ENCODE measurements at places on chromosomes 7 and 10.
A peak's percentile ranks its signal among the peaks of the same experiment; 100 is the strongest.

DNA sequence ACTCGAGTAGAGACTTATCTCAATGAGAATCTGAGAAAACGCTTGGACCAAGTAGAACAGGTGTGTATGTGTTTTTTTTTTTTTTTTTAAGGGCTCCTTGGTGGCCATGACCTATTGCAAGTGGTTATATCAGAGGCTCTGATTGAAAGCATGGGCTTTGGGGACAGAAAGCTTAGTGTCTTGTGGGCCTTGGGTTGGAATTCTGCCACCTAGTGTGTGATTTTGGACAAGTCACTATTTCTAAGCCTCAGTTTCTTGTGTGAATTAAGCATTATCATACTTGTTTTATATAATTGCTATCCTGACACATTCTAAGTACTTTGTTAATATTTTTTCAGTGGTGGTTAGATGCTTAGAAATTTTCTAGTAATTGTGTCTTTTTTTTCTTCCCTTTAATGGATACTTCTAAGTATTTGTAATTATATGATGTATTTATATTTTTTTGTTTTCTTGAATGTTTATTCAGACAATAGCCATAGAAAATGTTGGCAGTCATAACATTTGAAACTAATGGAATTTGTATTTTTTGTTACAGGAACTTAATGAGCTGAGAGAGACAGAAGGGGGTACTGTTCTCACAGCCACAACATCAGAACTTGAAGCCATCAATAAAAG, 33.1 kb downstream of the SMC3 start:
- peak; percentile 25 for DNase-seq

DNA sequence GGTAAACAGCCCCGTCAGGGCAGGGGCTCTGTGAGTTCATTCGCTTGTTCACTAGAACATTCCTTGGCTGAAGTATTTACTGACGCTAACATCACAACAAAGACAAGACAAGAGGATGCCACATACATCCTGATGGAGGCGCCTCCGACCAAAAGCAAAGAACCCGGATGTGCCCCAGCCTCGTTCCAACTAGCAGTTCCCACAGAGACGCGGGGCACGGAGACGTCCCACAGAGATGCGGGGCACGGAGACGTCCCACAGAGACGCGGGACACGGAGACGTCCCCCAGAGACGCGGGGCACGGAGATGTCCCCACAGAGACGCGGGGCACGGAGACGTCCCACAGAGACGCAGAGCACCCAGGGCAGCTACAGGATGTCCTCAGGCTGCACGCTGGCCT, 35.4 kb upstream of the CFAP46 start:
- DNase-seq, result no peak

GRCh38 chr7:95529701-95530100, 44.0 kb downstream of the ASB4 start:
- no peak for DNase-seq

- DNase-seq, result no peak
These were observed 58.4 kb downstream of the MGMT start for GRCh38 chr10:129525401-129525801.

DNA sequence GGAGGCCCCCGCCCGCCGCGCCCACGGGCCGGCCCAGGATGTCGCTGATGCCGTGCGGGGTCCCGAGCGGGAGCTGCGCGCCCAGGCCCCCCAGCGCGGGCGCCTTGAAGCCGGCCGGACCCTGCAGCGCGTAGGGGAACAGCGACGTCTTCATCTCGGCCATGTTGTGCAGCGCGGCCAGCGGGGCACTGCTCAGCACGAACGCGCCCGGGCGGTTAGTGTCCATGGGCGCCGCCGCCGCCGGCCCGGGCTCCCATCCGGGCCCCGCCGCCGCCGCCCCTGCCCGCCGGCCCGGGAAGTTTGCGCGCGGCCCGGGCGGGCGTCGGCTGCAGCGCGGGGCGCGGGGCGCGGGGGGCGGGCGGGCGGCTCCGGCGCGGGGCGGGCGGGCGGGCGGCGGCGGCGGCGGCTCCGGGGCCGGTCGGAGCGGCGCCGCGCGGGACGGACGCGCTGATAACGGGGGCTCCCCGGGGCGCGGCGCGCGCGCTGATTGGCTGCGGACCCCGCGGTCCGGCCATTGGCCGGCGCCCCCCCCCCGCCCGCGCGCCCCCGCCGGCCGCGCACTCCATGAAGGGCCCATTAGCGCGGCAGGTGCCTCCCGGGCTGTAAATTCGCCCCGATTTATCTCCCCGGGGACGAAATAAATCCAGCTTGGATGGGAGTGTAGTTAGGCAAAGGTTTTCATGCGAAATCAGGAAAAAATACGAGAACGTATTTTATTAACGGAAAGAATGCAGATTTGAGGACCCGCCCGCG, at the start of gene NKX6-2:
NKX6-2 (minus strand) TSS at position 425 of the 753 bp plus-strand sequence; CDS start at position 226, 199 bp downstream.
- DNase-seq, result no peak

DNA sequence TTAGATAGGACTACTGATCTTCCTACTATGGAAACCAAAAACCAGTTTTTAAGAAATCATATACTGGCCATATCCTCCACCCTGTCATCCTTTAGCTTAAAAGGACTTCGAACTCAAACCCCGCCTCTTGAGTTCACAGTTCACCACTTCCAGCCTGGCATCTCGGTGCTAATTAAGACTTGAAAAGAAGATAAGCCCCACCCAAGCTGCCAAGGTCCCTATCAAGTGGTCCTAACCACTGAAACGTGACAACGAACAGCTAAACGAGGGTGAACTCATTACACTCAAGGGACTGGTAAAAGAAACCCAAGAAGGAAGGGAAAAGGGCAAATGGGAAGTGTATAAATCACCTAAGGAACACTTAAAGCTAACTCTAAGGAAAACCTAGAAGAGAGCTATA, 16.1 kb downstream of the COL17A1 start:
- DNase-seq, result no peak

GRCh38 chr7:94957061-94957460, 49.7 kb downstream of the PPP1R9A start:
- DNase-seq, result no peak

GRCh38 chr10:66819691-66820090, 106.1 kb upstream of the LRRTM3 start:
- no peak for DNase-seq

- no peak for DNase-seq
These were observed 284.8 kb downstream of the PLXNA4 start for GRCh38 chr7:132291481-132291880.

DNA sequence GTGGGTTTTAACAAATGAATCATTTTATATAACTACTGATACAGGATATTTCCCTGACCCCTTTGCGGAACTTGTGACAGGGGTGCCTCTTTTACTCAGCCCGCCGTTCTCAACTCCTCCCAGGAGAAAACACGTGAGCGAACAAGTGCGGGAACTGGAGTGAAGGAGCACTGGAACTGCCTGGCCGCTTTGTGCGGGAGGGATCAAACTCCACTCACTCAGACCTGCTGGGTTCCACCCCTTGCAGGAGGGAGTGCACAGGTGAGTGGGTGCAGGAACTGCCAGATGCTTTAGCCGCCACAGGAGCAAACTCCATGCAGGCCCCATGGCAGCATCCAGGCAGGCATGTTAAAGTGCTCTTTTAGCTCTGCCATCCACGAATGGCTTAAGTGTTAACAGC, 513.4 kb upstream of the GRM3 start:
- DNase-seq, result no peak

GRCh38 chr7:132518102-132518838, 58.0 kb downstream of the PLXNA4 start:
- no peak for DNase-seq

DNA sequence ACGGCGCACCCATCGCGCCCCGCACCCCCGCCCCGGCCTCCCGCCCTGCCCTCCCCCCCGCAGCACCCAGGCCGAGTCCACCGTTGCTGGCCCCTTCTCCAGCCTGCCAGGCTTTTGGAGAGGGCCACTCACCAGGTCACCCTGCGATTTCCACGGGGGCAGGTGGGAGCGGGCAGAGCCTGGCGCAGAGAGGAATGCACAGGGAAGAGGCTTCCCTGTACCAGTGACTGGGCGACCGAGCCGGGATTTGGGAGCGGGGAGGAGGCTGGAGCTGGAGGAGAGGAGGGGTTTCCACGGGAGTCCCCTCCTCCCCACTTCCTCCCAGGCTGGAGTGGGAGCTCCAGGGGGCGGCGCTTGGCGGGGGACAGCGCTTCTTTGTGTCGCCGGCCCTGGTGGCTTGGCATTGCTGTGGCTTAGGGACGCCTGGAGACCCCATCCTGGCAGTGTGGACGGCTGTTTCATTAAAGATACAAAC, 19.3 kb downstream of the TCAF1 start:
- DNase-seq, result no peak

DNA sequence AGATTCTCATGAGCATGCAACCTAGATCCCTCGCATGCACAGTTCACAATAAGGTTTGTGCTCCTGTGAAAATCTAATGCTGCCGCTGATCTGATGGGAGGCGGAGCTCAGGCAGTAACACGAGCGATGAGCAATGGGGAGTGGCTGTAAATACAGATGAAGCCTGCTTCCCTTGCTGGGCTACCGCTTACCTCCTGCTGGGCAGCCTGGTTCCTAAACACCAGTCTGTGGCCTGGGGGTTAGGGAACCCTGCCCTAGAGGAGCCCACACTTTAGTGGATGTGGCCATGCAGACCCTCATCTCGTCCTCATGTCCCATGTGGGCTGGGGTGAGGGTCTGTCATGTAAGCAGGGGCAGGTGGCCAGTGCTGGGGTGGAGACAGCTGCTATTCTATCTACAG, 417.6 kb downstream of the GLRX3 start:
- DNase-seq, result no peak

- DNase-seq, result no peak
These were observed 236.4 kb downstream of the WDR37 start for GRCh38 chr10:1292611-1293031.

GRCh38 chr7:80243425-80243824, 108.8 kb downstream of the GNAI1 start:
- no peak for DNase-seq

DNA sequence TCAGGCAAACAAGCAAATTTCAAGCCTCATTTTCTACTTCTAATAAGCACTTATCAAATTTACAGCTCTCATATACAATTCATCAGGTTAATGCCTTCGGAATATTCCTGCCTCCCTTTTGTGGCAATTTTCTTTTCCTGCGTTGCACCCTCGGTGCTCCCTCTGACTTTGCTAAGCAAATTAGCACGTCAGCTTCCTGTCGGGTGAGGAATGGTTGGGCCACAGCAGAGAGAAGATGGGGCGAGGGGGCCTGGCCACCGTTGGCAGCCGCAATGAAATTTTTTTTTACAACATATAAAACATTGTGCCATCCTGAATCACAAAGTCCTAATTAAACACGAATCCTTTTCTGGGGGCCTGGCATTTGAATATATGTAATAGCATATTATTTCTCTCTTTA, 28.1 kb downstream of the ELFN1 start:
- DNase-seq, result no peak

GRCh38 chr7:18491871-18492270, 3.7 kb upstream of the HDAC9 start:
- no peak for DNase-seq

DNA sequence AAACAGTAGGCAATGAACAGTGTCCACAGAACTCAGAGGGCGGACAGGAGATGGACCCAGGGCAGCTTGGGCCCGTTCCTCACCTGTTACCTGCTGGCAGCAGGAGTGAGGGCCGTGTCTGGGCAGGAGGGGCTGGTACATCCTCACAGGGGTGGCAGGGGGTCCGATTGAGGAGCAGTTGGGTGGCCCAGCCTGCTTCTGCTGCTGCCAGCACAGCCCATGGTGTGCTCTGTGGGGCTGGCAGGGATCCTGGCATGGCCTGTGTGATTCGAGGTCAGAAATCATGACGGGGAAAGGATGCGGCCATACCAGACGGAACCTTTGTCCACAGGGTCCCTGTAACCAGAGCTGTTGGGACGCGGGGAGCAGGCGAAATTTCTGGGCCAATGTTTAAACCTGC, 49.6 kb downstream of the INPP5A start:
- DNase-seq, result no peak

- no peak for DNase-seq
These were observed 248.8 kb downstream of the TCERG1L start for GRCh38 chr10:131062621-131063260.

GRCh38 chr10:95392681-95393164, 101.9 kb upstream of the PDLIM1 start:
- DNase-seq, result no peak

GRCh38 chr7:144738708-144739314, 97.0 kb downstream of the TPK1 start:
- no peak for DNase-seq

GRCh38 chr7:20350518-20350951, 19.8 kb downstream of the ITGB8 start:
- DNase-seq, result no peak

GRCh38 chr7:133860628-133861335, 266.4 kb upstream of the LRGUK start:
- DNase-seq, result no peak

DNA sequence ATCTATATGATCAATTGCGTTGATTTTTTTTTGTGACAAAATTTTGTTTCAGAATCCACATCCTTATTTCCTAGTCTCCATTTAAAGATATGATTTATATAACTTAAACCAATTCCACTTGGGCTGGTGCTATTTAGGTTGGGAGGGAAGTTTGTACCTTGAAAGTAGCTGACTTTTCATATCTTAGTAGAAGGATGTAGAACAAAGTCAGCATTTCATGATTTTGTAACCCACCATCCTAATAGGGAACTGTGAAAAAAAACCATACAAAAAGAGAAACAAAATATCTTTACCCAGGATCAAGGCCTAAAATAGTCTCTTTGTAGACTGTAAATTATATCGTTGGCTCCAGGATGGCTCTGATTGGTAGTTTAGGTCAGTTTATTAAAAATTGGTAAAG, 8.3 kb downstream of the HECTD2 start:
- DNase-seq, result no peak

DNA sequence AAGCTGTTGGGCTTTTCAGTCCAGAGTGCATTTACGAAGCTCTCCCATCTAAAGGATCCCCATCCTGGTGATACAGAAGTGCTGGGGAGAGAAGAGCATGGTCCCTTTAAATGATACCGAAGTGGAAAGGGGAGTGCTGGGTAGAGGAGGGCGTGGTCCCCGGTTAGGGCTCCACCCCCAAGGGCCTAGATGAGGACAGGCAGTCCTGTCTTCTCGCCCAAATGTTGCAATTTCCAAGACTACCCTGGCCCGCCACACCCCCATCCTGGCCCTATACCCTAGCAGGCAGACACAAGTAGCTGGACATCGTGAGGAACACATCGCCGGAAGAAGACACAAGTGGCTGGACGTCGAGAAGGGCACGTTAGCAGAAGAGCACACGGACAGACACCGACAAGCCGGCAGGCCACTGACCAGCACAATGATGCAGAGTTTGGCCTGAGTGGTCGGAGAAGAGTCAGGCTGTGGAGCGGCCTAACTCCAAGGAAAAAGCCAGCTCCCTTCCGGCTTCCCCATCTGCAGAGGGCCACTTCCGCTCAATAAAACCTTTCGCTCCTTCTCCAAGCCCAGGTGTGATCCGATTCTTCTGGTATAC, 439.5 kb upstream of the NRP1 start:
- DNase-seq, result no peak

- DNase-seq, result no peak
These were observed 127.4 kb upstream of the TEX47 start for GRCh38 chr7:88922944-88923343.

DNA sequence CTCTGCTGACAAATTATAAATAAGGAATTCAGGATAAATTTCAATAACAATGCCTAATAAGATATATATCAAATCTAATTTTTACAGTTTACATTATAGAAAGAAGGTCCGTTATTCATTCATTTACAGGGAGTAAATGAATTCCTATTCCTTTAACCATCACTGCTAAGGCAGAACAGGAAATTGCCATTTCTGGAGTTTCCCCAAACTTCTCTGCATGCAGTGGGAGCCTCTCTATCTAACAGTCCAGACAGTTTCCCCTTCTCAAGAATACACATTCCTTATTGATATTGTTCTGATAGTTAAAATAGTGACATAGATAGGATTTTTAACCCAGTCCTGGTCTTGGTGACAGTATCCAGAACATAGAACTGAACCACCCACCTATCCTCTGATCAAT, 24.3 kb downstream of the MKI67 start:
- no peak for DNase-seq

Data from brain pericyte (primary cell).